Colonic mucosa (tissue), 4 donors: ENCODE measurements at places on chromosomes 6 and 20. TPM values are rescaled to one million over a fixed set of nuclear protein-coding genes. Genes with fewer than 3 reads are reported as not detected.

The SMIM26 gene
- total RNA-seq, result 78.1 TPM

GRCh38 chr6:20200761-20201630 is 11.3 kb downstream of the MBOAT1 start:
- no peaks in the 10 kb centered on the region for H3K27me3 ChIP-seq
- H3K4me3 ChIP-seq, result no peak overlapping the region
- peaks cover 27% of the 10 kb centered on the region for H3K4me1 ChIP-seq
- peak overlapping the region; percentile 18 for H3K27ac ChIP-seq
- DNase-seq, result peak; percentile 47

- H3K4me3 ChIP-seq, result no peak overlapping the region
- peak; percentile 49 for DNase-seq
- H3K27me3 ChIP-seq, result no peaks in the 10 kb centered on the region
- H3K36me3 ChIP-seq, result no peaks in the 10 kb centered on the region
- no peaks in the 10 kb centered on the region for H3K4me1 ChIP-seq
Observed at GRCh38 chr6:2225422-2226392, 19.7 kb downstream of the GMDS start.

DNA sequence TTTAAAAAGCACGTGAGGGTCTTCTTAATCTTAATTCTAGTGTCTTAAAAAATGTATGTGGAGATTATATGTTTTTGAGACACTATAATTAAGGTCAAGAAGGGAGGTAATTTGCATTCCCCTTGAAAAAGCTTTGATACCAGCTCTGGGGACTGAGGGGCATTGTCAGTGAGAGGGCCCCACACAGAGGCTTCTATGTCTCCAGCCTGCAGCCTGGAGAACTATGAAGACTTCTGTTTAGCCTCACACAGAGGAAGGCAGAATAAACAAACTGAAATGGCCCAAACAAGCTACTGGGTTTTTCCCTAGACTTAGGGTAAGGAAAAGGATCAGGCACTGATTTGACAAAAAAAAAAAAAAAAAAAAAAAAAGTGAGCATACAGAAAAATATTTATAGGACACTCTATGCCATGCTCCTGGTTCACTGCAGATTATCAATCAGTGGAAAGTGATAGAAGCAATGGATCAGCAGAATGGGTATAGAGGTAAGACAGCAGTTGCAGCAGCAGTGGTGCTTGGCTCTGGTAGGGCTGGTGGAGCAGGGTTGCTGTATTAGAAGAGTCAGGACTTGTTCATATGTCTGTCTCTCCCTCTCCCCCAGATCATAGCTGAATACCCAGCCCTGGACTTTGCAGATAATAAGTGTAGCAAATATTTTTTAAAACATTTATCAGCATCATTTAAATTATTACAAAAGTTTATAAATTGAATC is 85.4 kb downstream of the KLHL32 start:
- no peak overlapping the region for H3K4me3 ChIP-seq
- no peaks in the 10 kb centered on the region for H3K4me1 ChIP-seq
- no peak for DNase-seq
- no peaks in the 10 kb centered on the region for H3K36me3 ChIP-seq
- H3K27ac ChIP-seq, result no peak overlapping the region

DNA sequence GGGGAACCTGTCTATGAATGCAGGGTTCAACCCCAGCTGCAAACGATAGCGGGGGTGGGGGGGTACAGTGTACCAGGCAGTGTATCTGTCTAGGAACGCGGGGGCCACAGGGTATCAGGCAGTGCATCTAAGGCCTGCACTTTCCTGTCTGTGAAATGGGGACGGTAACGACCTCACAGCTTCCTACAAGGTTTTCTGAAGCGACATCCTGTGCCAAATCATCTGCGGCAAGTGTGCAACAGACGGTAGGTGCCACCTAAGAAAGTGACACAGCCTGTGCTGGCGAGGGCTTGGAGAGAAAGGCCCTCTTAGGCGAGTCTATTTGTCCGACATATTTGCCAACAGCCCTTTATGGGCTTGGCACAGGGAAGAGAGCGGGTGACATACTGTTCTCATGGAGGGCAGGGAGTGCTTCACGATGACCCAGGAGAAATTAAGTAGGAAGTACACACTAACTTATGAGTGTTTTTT is 3.8 kb downstream of the DIDO1 start:
- H3K4me1 ChIP-seq, result peaks cover 61% of the 10 kb centered on the region
- H3K36me3 ChIP-seq, result no peaks in the 10 kb centered on the region
- no peak overlapping the region for H3K27ac ChIP-seq
- DNase-seq, result no peak
- no peaks in the 10 kb centered on the region for H3K27me3 ChIP-seq
- no peak overlapping the region for H3K4me3 ChIP-seq

DNA sequence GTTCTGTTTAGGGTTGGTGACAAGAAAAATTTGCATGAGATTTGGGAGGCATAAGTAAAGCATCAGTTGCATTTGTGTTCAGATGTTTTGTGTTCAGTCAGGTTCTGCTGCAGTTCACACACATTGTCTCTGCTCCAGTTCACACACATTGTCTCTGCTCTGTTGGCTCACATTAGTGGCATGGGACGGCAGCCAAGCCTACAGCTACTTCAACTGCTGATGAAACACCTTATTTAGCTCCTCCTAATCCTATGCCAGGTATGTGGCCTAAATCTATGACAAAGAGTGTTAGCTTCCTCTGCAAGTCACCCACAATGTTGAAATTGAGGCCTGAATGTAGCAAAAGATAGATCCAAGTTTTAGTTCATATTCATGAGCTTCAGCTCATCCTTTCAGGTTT is 278.1 kb upstream of the SYNCRIP start:
- H3K4me1 ChIP-seq, result no peaks in the 10 kb centered on the region
- no peaks in the 10 kb centered on the region for H3K27me3 ChIP-seq
- H3K4me3 ChIP-seq, result no peak overlapping the region
- H3K36me3 ChIP-seq, result no peaks in the 10 kb centered on the region
- DNase-seq, result no peak

GRCh38 chr6:130765181-130765727 is 62.0 kb upstream of the SMLR1 start:
- DNase-seq, result no peak
- no peaks in the 10 kb centered on the region for H3K36me3 ChIP-seq

GRCh38 chr6:87702589-87702945 is 534 bp upstream of the AKIRIN2 start:
- H3K27ac ChIP-seq, result peak overlapping the region; percentile 95
- DNase-seq, result no peak
- H3K27me3 ChIP-seq, result no peaks in the 10 kb centered on the region
- no peaks in the 10 kb centered on the region for H3K4me1 ChIP-seq

GRCh38 chr6:17768388-17768787 is 61.7 kb upstream of the NUP153 start:
- no peaks in the 10 kb centered on the region for H3K4me1 ChIP-seq
- no peak for DNase-seq
- no peak overlapping the region for H3K27ac ChIP-seq
